Iris pigment epithelial cell (primary cell): ENCODE measurements at places on chromosomes 7 and 10.

- DNase-seq: no peak
Measured at GRCh38 chr7:5350600-5351385, 68.0 kb downstream of the SLC29A4 start.

GRCh38 chr10:7075110-7075509 lies 335.7 kb downstream of the SFMBT2 start:
- DNase-seq: no peak

DNA sequence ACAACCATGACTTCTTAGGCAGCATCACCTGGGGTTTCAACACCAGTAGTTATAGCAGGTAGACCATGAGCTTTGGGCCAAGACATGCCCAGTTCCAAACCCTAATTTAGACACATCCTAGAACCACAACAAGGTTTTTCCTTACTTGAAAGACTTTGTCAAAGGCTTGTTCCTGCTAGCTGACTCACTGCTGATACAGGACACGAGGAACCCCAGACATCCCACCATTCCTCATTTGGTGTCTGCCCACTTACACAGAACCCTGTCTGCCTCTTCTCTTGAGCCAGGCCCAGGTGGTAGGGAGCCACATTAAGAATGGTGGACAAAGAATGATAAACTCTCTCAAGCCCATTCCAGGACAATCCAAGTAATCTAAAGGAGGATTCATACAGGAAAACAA lies 109.0 kb downstream of the CCDC71L start:
- DNase-seq: no peak

DNA sequence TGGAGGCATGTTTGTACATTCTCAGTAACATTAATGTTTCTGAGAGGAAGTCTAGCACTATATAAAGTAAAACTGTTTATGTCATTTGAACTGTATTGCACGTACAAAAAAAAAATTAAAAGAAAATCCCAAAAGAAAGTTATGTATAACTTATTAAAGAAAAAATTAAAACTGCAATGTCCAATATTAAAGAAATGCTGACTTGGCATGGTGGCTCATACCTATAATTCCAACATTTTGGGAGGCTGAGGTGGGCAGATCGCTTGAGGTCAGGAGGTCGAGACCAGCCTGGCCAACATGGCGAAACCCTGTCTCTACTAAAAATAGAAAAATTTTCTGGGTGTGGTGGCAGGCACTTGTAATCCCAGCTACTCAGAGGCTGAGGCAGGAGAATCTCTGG lies 178.7 kb upstream of the VIPR2 start:
- DNase-seq: no peak

GRCh38 chr7:4500812-4501211 lies 181.3 kb upstream of the FOXK1 start:
- no peak for DNase-seq

DNA sequence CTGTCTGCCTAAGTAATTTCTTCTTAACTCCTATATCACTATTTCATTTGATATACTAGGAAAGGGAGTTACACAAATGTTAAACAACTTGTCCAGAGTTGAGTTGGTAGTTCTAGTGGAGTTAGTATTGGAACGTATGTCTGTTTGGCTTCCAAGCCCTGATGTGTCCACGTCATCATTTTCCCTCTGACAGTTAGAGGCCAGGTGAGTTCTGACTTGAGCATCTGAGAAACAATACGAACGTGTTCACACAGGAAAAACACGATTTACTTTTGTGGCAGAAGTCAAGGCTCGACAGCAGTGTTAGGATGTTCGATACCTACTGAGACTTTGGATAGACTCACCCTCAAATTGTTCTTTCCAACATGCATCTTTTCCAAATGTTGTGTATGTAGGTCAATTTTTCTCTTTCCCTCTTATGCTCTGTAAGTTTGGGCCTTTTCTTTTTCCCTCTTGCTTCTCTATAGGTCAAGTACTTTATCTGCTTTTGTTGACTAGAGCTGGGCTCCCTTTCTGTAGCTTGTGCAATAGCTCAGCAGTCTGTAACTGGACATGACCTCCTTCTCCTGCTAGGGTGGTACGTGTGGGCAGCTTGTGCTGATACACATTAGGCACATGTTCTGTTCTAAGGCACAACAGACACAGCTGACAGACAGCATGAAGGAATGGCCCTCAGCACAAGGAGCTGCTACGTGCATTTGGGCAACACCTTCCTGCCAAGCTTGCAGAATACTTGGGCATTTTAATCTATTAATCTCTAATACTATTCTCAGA lies 222.9 kb downstream of the PTEN start:
- no peak for DNase-seq

DNA sequence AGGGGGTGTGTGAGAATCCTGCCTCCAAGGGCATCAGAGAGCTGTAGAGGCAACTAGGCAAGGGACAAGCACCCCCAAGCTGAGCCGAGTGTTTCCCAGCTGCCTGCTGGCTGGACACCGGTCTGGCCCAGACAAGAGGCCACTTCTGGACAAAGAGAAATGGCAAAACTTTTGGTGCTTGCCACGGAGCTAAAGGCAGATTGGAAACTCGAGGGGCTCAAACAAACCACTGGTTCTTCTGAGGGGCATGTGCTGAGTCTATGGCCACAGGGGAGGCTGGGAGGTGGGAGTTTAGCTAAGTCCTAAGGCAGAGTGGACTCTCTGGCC lies 66.5 kb upstream of the INPP5A start:
- DNase-seq: no peak

GRCh38 chr10:34593930-34594329 lies 221.2 kb downstream of the PARD3 start:
- no peak for DNase-seq

DNA sequence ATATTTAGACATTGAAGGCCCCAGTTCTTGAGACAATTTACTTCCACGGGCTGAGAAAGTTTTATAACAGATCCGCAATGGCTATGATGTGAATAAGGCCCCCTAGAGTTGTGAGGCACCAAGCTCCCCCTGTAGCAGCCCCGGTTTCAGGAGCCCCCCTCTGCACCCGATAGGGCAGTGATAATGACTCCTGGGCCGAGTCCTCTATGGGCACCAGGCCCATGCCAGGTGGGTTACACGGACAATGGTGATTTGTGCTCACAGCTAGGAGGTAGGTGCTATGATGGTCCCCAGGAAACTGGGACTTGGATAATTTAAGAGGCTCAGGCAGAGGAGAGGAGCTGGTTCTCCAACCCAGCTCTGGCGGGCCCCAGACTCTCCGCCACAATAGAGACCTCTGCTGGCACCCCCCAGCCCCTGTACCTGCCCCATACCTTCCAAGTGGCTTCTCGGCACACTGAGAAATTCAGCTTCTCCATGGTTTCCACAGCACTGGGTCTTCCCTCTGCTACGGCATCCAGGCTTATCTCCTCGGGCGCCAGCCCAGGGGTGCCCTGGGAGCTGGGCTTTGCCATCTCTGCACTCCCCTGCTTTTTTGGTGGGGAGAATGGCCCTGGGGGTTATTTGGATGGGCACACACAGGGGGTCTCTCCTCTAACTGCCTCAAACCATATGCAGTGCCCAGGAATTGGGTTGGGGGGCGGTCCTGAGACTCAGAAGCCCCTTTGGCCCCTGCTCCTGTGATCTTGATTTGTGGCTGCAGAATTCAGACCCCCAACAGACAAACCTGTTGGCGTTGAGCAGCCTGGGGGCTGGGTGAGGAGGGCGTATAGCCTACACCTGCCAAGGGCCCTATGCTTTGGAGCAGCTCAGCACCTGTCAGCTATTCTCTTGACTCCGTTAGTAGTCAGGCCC lies 12.2 kb upstream of the KCP start:
- DNase-seq: no peak

- DNase-seq: peak; percentile 25
Measured at GRCh38 chr7:90938371-90938770, 325.9 kb upstream of the FZD1 start.

GRCh38 chr10:68348265-68348741 lies 15.6 kb upstream of the PBLD start:
- peak; percentile 74 for DNase-seq

- DNase-seq: no peak
Measured at GRCh38 chr7:26451997-26452396, 160.3 kb downstream of the SNX10 start.

DNA sequence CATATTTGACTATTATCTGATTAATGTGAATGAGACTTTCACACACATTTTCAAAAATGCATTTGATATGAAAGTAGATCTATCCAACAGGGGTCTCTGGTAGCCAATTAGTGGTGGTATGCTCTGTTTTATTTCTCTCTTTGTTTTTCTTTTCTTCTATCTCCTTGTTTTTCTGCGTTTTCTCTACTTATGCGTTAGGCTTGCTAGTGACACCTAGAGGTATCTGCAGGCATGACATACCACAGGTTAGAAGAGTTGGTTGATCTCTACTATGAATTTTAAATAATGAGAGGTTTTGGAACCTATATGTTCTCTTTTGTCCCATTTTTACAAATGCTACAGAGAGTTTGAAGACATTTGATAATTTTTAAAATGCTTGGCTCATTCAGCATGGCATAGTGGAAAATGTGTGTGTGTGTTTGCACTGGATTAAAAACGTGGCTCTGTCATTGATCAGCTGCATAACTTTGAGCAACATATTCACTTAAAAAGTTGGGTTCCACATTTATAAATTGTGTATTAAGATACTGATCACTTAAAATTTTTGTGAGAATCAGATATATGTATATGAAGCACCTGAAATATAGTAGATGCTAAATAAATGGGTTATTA lies 28.1 kb upstream of the PLXDC2 start:
- peak; percentile 71 for DNase-seq

GRCh38 chr7:155835446-155836215 lies 23.4 kb upstream of the SHH start:
- no peak for DNase-seq

DNA sequence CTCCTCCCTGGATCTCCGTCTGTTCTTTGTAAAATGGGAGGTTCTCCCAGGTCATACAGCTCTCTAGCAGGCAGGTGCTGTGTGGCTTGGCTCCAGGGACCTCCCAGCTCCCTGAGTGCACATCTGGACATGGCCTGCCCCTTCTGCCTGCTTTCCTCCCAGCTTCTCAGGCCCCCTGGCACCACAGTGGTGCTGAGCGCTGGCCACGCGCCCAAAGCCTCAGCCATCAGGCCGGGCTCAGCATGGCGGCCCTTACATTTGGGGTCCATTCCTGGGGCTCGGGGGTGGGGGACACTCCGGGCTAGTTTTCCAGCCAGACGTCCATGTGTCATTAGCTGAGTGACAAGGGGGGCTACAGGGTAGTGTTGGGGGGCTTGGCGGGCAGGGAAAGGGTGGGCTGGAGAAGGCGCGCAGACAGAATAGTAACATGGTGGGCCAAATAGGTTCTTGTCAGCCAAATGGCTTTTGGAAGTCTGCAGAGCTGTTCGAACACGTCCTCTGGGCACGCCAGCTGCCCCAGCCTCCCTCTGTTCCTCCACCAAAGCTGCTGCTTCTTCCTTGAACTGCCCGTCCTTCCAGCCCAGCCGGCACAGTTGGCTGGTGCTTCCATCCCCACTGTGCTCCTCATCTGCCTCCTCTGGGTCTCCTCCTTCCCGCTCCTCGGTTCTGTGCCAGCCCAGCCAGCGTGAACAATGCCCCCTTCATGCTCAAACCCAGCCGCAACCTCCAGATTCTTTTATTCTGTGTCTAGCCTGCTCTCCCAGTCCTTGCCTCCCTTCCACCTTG lies 65.9 kb downstream of the GOLGA7B start:
- no peak for DNase-seq

- DNase-seq: peak; percentile 26
Measured at GRCh38 chr7:116441534-116441933, 58.0 kb upstream of the CAV2 start.

GRCh38 chr7:138316421-138317043 lies 143.5 kb upstream of the TRIM24 start:
- peak; percentile 6 for DNase-seq

- no peak for DNase-seq
Measured at GRCh38 chr10:46268076-46268881, 18.5 kb upstream of the ANTXRL start.

DNA sequence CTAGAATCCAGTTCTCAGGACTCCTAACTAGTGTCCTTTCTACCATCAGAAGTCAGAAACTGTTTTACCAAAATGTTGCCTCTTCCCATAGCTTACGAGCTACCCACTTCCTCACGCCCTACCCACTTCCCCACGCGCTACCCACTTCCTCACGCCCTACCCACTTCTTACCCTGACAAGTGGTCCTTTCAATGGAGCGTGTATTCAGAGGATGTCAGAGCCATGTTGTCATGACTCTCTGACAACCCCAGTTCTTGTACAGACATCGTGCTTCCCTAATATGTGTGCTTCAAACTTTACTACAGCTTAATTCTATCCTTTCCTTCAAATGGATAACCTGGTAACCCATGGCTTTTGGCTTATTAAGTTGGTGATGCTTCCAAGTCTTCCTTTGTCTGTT lies 84.8 kb upstream of the PHF14 start:
- DNase-seq: no peak

DNA sequence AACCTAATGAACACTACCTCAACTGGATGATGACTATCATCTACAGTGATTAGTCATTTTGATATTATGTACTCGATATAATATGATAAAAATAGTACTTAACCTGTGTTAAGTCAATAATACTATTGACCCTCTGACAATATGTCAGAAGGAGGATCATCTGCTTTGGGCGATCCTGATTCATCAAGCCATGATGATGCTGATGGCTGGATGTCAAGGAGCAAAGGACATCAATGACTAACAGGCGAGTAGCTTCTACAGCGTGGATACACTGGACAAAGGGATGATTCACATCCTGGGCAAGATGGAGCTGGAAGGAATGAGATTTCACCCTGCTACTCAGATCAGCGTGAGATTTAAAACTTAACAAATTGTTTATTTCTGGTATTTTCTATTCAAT lies 94.4 kb upstream of the SKAP2 start:
- peak; percentile 48 for DNase-seq

DNA sequence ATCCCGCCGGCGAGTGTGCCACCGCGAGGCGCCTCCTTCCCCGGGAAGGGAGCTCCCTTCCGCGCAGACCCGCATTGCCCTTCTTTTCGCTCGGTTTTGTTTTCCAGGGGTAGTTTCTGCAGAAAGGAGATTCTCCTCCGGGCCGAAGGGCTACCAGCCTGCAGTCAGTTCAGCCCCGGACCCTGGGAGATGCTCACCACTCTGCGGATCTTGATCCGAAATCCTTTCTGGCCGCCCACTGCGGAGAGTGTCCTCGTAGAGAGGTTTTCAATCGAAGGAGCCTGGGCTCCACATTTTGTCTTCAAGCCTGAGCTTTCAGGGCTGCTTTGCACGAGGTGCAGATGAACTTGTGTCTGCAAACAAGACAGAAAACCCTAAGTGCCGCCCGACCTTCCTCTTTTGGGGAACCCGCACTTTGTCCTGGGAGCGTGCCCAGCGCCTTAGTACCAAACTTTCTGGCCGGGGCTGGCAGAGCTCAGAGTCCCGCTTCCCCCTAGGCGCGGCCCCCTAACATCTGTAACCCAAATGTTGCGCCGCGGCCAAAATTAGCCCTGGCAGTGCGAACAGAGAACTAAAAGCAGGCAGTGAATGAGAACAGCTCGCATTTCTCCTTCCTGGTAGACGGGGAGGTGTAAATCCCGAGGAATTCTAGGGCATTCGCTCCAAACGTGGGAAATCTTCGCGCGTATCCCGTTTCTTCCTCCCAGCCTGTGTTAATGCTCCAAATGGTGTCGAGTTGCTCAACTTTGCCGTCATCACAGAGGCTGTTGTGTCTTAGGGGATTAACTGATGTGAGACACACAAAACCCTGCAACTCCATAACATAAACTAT lies 6.7 kb upstream of the EN2 start:
- no peak for DNase-seq

- DNase-seq: peak; percentile 12
Measured at GRCh38 chr7:39271402-39271801, 293.7 kb downstream of the POU6F2 start.
